H4 (cell line): ENCODE measurements at places on chromosomes 4 and X. TPM values are rescaled to one million over a fixed set of nuclear protein-coding genes. Genes with fewer than 3 reads are reported as not detected.

- DNase-seq: no peak
These were observed 175.3 kb downstream of the TSPAN5 start for GRCh38 chr4:98482847-98483806.

DNA sequence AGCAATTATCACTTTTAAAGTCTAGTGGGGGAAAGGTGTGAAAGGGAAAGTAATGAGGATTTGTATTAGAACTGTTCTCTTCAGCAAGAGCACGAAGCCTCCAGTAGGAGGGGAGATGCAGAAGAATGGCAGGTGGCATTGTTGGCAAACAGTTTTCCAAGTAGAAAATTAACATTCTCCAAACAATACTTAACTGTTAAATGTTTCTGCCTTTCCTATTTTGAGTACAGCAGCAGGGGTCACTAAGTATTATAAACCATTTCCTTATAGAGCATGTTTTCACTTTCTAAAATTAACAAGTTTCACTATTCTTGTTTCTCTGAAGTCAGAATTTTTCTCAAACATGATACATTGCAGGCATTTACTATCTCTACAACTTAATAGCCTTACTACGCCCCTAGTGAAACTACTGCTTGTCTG is 58.7 kb downstream of the LEF1 start:
- no peak for DNase-seq

- no peak for DNase-seq
These were observed 18.5 kb downstream of the OTUD5 start for GRCh38 chrX:48938721-48939425.

DNA sequence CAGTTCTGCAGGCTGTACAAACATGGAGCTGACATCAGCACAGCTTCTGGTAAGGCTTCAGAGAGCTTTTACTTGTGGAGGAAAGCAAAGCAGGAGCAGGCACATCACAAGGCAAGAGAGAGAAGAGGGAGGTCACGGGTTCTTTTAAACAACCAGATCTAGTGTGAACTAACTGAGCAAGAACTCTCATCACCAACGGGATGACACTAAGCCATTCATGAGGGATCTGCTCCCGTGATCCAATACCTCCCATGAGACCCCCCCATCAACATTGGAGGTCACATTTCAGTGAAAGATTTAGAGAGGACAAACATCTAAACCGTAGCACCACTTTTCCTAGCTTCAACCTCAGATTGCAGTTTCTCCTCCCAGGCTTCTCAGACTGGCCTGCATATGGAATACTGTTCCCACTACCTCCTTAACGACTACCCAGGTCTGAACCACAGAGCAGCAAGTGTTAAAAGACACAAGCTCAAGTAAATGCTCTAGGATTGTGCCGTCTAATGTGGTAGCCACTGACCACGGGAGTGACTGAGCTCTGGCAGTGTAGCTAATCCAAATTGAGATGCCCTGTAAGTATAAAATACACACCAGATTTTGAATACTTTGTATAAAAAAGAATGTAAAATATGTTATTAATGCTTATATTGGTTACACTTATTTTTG is 192.7 kb downstream of the PTTG2 start:
- DNase-seq: no peak

DNA sequence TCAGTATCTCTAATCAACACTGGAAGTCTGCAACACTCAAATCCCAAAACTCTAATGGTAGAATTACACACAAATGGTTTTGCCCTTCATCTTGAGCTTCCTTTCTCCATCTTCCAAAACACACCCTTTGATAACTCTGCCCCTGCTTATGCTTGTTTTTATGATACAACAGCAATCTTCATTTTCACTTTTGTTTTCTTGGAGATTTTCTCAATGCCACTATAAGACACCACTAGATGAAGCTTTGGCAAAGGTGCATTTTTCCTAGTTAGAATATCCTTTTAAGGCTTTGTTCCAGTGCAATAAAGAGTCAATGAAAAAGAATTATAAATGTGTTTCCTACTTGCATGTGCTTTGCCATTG is 472.4 kb upstream of the NWD2 start:
- DNase-seq: no peak

DNA sequence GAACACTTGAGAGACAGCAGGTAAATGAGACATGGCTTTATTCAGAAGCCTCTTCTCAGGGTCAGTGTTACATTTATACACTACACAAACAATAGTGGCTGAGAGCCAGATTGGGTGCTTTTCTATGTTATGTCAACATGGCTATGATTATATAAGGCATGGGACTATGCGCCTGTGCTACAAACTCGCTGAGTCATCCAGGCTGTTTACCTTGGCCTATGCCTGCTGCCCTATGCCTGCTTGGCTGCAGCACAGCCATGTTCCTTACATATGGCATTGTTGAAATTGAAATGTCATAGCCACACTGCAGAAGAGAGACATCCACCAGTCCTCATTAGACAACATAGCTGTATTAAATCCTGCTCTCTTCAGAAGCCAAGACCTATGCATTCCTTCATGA is 236.3 kb upstream of the NWD2 start:
- peak; percentile 95 for DNase-seq

DNA sequence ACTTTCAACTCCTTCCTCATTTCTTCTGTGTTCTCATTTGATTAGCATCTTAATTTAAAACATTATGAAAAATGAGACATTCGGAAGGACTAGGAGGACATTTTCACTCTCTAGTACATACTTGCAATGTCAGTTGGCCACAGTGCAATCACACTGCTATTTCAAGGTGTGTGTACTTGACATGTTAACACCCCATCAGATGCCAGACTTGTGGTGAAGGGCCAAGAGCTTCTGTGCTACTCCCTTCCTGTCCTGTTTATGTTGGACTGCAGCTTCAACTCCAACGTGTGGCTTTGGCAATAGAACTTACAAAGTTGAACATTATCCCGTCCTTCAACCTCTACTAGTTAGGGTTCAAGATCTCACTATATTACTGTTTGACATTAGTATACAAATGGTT is 221.0 kb downstream of the PALLD start:
- peak; percentile 13 for DNase-seq

GRCh38 chr4:6910340-6910959 is 824 bp downstream of the TBC1D14 start:
- no peak for DNase-seq

DNA sequence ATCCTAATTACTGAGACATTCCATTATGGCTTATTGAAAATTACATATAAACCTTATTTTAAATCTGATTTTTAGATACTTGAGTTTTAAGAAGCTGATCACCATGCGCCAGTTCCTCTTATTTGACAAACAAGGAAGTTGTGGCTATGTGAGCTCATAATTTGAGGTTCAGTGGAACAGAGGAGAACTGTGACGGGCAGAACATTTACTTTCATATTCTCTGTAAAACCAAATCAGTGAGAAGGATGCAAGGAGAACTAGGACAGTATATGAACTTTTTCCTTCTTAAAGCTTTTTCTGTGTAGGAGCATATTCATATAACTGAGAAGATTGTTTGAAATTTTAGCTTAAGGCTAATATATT is 25.3 kb downstream of the STIM2 start:
- no peak for DNase-seq

GRCh38 chr4:158796370-158797140 is 27.7 kb downstream of the FNIP2 start:
- DNase-seq: no peak

DNA sequence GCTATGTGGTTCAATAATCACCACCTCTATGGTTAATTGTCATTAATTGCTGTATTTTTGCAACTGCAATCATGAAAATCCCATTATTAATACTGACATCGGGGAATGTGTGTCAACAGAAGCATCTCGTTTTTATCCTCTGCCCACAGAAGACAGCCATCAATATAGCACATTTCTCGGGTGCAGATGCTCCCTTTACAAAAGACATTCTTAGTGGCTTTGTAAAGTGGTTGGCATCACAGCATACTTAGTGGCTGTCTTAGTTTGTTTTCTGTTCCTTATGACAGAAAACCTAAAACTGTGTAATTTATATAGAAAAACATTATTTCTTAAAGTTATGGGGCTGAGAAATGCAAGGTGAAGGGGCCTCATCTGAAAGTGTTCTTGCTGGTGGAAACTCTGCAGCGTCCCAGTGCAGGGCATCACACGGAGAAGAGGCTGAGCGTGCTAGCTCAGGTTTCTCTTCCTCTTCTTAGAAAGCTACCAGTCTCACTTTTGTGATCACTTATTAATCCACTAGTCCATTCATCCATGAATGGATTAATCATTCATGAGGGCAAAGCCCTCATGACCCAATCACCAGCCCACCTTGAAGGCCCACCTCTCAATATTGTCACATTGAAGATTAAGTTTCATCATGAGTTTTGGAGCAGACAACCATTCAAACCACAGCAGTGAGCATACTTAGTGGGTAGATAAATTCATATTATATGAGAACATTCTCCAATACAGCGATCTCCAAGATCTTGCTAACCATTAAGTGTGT is 1067.7 kb upstream of the PABPC4L start:
- no peak for DNase-seq

- no peak for DNase-seq
These were observed 26.0 kb upstream of the IL15 start for GRCh38 chr4:141610365-141610764.

DNA sequence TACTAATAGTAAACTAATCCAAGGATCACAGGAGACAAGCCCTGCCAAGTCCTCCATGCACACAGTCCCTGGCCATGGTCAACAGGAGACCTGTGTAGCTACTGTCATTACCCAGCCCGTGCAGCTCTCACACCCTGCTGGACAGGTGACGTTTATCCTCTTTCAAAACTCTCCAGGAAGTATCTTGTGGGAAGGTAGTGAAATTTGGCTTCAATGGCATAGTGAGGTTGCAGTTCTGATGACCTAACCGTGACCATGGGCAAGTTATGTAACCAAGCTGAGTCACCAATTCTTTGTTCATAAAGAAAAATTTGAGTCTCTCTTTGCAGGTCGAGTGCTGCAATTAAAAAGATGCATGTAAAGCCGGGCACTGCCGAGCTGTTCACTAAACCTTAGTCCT is 11.3 kb upstream of the SLC2A9 start:
- DNase-seq: peak; percentile 67

GRCh38 chr4:71171592-71171991 is 167.2 kb upstream of the SLC4A4 start:
- DNase-seq: no peak

GRCh38 chrX:1597345-1598020 is 6.1 kb downstream of the AKAP17A start:
- DNase-seq: no peak

GRCh38 chr4:184688447-184688846 is 38.9 kb downstream of the PRIMPOL start:
- peak; percentile 52 for DNase-seq

- no peak for DNase-seq
These were observed 7.3 kb upstream of the RAB9B start for GRCh38 chrX:103839404-103839803.

- no peak for DNase-seq
These were observed 216.3 kb upstream of the PCDH18 start for GRCh38 chr4:137748616-137749015.

- DNase-seq: no peak
These were observed 39.1 kb downstream of the HEPH start for GRCh38 chrX:66203114-66203513.

GRCh38 chrX:34559325-34559724 is 97.8 kb downstream of the TMEM47 start:
- DNase-seq: peak; percentile 30

DNA sequence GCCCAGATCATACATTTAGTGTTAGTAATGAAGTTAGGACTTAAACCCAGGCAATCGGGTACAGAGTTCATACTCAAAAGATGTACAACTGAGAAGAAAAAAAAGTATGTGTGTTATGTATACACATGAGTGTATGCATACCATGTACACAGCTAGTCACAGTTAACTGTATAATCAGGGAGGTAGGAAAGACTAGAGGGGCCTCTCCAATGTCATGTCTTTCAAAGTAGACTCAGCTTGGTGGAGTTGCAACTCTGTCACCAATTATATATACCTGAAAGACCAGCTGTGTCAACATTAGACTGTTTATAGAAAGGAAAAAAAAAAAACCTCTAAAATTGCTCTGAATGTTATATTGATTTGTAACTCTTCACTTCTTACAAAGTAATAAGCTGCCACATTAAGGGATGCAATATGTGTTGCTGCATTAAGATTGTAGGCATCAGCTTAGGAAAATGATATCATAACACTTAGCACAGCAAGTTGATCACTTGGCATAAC is 167.5 kb downstream of the DCTD start:
- DNase-seq: no peak

GRCh38 chr4:122728856-122729255 is 3.6 kb upstream of the BBS12 start:
- DNase-seq: no peak

DNA sequence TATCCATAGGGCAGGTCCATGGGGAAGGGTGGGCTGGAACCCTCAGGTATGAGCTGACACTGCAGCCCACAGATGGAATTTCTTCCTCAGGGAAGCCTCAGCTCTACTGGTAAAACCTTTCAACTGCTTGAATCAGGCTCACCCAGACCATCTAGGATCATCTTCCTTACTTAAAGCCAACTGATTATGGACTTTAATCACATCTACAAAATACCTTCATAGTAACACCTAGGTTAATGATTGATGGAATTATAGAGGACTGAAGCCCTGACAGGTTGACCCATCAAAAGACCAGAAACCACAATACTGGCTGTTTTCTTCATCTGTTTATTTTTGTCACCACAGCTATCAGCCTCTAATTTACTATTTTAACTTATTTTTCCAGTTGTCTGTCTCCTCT is 188.9 kb upstream of the BOD1L1 start:
- no peak for DNase-seq

- DNase-seq: no peak
These were observed 1.0 kb upstream of the TLR1 start for GRCh38 chr4:38805530-38806145.

The ZDHHC15 gene
- total RNA-seq: 0.27 and 1.4 TPM in 2 replicates

The SRPX gene
- total RNA-seq: 67.8 and 72.3 TPM in 2 replicates

The TCEANC gene
- 3.5 and 4.4 TPM in 2 replicates for total RNA-seq

The NUDT6 gene
- total RNA-seq: 11.4 and 11.7 TPM in 2 replicates

The PHEX gene
- total RNA-seq: 0.85 and 1.3 TPM in 2 replicates

The GRXCR1 gene
- not detected in 2 replicates for total RNA-seq

The PHKA1 gene
- 7.8 and 8.6 TPM in 2 replicates for total RNA-seq

The CLGN gene
- total RNA-seq: 2.5 and 4.6 TPM in 2 replicates

The C1QTNF7 gene
- total RNA-seq: not detected in 2 replicates

The LUZP4 gene
- not detected in 2 replicates for total RNA-seq

The GC gene
- not detected in 2 replicates for total RNA-seq

The MTNR1A gene
- total RNA-seq: 0.33 TPM in 1 of 2 replicates, not detected in the other

The ZNF732 gene
- 0.10 and 0.66 TPM in 2 replicates for total RNA-seq

The FHIP1A gene
- total RNA-seq: 1.8 and 5.5 TPM in 2 replicates

The PORCN gene
- 17.0 and 18.3 TPM in 2 replicates for total RNA-seq

The ARHGAP6 gene
- 0.14 and 0.66 TPM in 2 replicates for total RNA-seq
